ENCODE measurements at places on chromosomes 2 and 18.

DNA sequence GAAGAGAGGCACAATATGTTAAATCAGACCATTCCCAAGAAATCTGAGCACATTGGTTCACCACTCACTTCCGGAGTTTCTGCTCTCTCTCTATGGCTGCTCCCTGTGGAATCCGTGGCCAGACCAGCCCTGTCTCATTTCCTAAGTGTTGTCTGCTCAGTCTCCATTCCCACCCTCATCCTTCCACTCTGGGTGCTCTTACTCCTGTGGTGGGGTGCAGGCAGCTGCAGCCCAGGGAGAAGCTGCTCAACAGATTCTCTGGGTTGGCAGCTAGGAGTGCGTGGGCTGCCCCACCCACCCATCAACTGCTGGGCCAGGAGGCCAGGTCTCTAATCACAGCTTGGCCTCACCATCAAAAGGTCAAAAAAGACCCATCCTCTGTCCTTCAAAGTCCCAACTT is 98.3 kb downstream of the ARL4C start:
- DNase-seq = no peak

DNA sequence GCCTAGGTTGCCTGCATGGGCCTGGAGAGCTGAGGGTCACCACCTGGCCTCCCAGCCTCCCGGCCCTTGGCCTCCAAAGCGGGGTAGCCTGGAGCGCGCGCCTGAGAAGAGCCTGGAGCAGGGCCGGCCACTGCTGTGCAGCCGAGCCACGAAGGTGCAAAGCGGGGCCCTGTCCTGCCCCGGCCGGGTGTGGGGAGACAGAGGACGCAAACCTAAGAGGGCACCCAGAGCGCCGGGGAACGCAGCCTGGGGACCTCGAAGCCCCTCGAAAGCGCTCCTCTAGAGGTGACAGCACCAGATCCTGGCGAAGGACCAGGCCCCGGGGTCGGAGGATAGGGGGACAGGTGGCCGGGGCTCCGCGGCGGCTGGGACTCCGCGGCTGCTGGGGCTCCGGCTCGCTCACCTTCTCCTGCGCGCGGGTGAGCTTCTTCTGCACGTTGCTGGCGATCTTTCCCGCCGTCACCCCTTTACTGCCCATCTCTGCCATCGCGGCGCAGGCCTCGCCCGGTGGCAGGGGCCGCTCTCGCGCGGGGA is 430 bp downstream of the BIN1 start:
- no peak for DNase-seq

GRCh38 chr2:210531482-210531881 is 24.9 kb upstream of the CPS1 start:
- DNase-seq = no peak

DNA sequence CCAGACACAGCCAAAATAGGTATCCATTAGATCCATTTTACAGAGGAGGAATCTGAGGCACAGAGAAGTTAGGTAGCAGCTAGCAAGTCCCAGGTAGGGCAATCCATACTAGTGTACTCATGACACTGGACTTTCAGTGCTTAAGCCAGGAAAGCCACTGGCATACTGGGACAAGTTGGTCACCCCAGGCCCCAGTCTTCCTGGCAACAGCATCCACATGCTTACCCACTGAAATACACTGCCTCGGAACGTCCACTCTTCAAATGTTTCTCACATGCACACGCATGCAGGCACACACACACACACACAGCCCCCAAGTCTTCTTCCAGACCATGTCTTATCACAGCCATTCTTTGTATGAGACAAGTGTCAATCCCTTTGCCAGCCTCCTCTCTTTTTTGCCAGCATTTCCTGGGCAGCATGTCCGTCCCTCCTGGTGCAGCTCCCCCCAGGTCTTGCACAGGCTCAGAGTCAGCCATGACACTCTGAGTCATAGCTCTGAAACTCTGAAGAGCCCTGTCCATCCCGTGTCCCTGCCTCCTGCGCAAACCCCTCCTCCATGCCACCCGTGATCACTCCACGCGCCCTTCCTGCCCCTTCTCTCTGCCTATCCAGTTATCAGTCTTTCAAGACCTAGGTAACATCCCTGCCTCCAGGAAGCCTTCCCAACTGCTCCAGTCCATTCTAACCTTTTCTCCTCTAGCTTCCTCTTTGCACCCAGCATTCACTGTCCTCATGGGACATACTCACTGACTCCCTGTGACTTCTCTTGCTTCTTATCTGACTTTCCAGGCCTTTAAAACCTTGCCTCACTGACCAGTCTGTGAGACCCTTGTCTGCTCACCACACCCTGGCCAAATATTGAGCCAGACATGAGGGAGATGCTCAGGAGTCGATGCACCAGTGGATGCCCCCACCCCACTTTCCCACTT is 10.9 kb upstream of the TEX261 start:
- DNase-seq = no peak

DNA sequence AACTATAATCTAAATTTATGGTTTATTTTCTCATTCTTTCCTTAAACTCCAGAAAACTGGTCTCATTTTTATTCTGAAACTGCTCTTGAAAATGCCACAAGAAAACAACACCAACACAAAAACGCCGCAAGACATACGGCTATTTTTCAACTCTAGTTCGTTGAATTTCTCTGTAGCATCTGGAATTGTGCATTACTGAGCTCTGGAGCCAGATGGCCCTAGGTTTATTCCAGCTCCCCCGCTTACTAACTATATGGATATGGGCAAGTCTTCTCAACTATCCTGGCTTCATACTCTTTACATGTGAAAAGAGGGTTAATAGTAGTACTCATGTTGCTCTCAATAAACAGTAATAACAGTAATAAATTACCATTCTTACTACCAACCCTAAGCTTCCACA is 19.9 kb downstream of the FAM98A start:
- no peak for DNase-seq

DNA sequence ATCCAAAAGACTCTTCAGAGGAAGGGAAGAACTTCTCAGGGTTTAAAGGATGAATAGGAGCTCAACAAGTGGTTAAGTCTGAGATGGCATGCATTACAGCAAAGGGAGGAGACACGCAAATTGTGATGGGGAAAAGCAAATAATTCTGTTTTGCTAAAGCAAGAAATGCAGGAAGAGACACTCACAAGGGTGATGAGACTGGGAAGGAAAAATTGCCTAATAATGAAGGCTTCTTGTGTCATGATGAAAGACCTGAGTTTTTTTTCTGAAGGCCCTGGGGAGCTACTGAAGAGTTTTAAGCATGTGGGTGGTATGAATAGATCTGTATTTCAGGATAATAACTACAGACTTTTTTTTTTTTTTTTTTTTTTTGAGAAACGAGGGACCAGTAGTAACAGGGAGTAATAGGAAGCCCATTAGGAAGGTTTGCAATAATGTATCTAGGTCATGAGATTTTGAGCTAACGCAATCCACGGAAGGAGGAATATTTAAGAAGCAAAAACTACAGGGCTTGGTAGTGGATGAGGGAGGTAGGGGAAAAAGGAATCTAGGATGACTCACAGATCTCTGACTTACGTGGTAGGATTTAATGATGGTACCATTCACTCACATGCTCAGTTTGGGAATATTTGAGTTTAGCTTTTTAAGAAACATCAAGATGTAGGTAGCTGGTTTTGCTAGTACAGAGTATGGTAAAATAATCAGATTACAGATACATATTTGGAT is 16.0 kb upstream of the SERPINB3 start:
- no peak for DNase-seq

DNA sequence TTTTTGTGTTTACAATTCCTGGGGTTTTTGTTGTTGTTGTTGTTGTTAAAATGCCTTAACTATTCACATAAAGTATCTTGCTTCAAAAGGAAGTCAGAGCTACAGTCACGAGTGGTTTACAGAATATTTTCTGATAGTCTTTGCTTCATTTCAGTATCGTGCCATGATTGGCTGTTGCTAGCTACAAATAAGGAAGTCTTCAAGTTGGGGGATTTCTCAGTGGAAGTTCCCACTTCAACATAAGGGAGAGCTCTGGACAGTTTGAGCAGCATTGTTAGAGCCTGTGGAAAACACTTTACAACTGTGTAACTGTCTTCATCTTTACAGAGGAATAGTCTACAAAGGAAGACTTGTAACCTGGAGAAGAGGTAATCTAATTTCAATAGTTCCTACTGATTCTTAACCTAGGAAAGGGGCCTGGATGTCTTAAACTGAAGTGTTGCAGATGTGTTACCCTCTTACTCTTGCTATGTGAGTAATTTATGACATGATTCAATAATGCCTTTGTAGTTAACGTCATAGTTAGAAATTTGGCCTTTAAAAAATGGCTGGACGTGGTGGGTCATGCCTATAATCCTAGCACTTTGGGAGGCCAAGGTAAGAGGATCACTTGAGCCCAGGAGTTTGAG is 23.4 kb upstream of the TANK start:
- DNase-seq = no peak

DNA sequence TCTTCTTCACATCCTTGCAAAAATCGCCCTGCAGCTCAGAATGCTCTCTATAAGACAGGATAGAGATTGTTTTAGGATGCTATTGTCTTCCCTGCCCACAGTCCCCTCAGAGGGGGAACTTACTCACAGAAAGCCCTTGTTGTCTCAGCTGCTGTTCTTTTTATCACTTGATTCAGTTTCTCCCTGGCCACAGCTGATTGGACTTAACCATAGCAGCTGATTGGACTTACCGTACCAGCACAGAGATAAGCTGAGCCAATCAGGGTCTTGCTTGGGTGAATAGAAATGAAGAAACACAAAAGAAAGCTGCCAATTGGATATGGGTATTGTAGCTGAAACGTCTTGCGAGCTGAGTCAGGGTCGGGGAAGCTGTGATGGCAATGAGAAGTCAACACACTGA is 194.2 kb upstream of the MEX3C start:
- no peak for DNase-seq
